ENCODE measurements at places on chromosomes 16 and 17.
A peak's percentile ranks its signal among the peaks of the same experiment; 100 is the strongest.

DNA sequence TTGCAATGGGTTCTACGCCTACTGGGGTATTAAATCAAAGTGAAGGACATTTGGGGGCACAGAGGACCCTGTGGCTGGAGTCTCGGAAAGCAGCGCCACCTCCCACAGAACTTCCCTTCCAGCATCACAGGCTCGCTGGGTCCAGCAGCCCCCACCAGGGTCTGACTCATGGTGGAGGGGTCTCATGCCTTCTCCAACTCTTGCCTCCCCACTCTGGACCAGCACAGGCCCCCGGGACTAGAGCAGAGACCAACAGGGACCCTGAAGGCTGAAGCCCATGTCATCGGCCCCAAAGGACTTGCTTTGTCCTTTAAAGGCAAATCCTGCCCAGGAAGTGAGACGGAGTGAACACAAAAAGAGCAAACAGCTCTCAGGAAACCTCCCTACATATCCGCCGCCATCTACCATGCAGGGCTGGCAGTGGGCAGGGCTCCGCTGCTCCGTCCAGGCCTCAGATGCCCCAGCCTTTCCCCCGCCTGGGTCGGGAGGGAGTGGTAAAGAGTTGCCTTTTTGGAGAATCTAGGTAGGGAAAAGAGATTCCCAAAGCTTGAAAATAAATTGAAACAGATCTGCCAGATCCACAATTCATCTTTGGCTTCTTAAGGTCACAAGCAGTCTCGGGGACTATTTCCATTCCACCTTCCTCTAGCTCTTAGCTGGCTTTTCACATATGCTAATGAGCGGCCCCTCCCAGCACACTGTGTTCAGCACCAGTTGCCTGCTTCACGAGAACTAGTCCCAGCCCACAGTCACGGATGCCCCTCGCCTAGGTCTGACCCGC lies 2.1 kb upstream of the GPRC5C start:
- no peak for DNase-seq
- H3K4me3 ChIP-seq, result no peak overlapping the region
- no peaks in the 10 kb centered on the region for H3K4me1 ChIP-seq
- no peaks in the 10 kb centered on the region for H3K36me3 ChIP-seq
- no peak overlapping the region for H3K27ac ChIP-seq

DNA sequence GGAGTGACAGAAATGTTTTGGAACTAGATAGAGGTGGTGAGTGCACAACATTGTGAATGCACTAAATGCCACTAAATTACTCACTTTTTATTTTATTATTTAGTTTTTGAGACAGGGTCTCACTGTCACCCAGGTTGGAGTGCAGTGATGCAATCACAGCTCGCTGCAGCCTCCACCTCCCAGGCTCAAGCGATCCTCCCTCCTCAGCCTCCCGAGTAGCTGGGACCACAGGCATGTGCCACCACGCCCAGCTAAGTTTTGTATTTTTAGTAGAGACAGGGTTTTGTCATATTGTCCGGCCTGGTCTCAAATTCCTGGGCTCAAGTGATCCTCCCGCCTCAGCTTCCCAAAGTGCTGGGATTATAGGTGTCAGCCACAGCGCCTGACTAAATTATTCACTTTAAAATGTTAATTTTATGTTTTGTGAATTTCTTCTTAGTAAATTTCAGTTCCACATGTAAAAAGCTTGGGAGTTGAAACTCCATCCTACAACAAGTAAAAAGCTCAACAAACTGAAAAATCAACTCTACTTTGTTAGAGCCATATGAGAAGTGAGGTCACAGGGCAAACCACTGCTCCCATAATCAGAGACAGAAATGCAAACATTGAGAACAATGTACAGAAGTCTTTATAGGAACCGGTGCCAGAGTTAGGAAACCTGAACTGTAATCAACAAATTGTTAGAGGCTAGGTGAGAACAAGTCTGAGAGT lies 13.8 kb upstream of the SLC5A10 start:
- no peak overlapping the region for H3K4me3 ChIP-seq
- no peaks in the 10 kb centered on the region for H3K36me3 ChIP-seq
- no peak for DNase-seq
- peaks cover 2% of the 10 kb centered on the region for H3K4me1 ChIP-seq
- no peaks in the 10 kb centered on the region for H3K27me3 ChIP-seq

- no peak for DNase-seq
- H3K36me3 ChIP-seq, result no peaks in the 10 kb centered on the region
- no peak overlapping the region for H3K4me3 ChIP-seq
- H3K4me1 ChIP-seq, result peaks cover 26% of the 10 kb centered on the region
- no peaks in the 10 kb centered on the region for H3K27me3 ChIP-seq
Observed at GRCh38 chr17:64219571-64219970, 43.5 kb downstream of the TEX2 start.

DNA sequence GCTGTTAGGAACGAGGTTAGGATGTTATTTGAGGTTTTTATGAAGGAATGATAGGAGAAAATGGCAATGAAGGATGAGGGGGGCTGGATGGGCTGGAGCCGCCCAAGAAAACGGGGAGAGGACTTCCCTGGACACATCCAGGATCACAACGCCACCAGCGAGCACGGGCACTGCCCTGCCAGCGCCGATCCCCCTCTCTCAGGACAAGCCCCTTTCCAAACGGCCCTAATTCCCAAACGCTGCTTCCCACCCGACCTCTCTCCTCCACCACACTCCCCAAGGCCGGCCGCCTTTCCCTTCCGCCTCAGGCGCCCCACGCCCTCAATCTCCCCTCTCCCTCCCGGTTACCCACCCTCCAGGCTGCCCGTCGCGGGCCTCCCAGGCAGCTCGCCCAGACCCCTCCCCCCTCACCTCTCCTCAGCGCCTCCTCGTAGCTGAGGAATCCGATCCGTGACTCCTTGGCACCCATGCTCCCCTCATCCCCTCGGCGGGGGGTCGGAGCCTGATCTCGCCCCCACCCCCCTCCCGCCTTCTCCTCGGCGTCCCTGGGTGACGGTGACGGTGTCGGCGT lies 377 bp downstream of the USP32 start:
- H3K27ac ChIP-seq, result peak overlapping the region; percentile 93
- H3K27me3 ChIP-seq, result no peaks in the 10 kb centered on the region
- H3K36me3 ChIP-seq, result no peaks in the 10 kb centered on the region
- peaks cover 19% of the 10 kb centered on the region for H3K4me1 ChIP-seq
- DNase-seq, result no peak
- H3K4me3 ChIP-seq, result peak overlapping the region; percentile 92

Measured in T-cell (primary cell).